ENCODE measurements at places on chromosomes 4 and X. TPM values are rescaled to one million over a fixed set of nuclear protein-coding genes. Genes with fewer than 3 reads are reported as not detected.

FAM9B gene
- total RNA-seq, result not detected

SULT1B1 gene
- not detected for total RNA-seq

F9 gene
- total RNA-seq, result not detected

C4orf33 gene
- 6.0 TPM for total RNA-seq

CNKSR2 gene
- total RNA-seq, result 19.8 TPM

ERCC6L gene
- 23.9 TPM for total RNA-seq

ASMT gene
- 1.4 TPM for total RNA-seq

ABCG2 gene
- 3.4 TPM for total RNA-seq

KCTD8 gene
- total RNA-seq, result 3.7 TPM

DGAT2L6 gene
- total RNA-seq, result not detected

CLDN22 gene
- total RNA-seq, result not detected

MAP9 gene
- total RNA-seq, result 18.9 TPM

GNRHR gene
- total RNA-seq, result not detected

ITIH6 gene
- total RNA-seq, result not detected

NUP62CL gene
- 2.6 TPM for total RNA-seq

DNA sequence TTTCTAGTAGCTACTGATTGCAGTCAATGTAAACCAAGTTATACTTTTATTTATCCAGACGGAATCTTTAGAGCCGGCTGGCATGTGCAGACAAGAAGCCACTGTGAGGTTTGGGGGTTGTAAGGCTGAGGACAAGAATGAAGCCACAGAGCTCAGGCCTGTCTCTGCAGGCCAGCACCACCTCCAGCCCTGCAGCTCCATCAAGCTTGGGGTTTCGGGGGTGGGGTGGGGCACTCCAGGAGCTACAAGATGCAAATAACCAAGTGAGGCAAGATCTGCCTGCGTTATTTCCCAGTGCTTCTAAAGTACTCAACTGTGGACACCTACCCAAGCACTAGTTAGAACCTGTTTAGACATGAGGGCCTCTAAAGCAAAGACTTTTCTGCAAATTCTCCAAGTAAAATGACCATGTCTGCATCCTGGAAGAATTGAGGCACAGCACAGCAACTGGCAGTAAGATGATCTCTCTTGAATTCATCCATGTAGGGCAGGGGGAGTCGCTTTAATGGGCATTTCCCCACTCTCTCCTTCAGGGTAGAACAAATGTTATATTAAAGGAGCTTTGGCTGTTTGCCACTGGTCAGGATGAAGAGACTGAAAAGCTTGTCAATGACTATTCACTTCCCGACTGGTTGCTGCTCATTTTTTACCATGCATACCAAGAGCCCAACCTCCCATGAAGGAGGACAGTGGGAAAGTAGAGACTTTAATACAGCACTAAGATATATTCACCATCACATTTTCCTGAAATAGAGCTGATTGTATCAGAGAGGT, 222.5 kb downstream of the MGST2 start:
- DNase-seq, result no peak

- DNase-seq, result no peak
Observed at GRCh38 chrX:34559325-34559724, 97.8 kb downstream of the TMEM47 start.

DNA sequence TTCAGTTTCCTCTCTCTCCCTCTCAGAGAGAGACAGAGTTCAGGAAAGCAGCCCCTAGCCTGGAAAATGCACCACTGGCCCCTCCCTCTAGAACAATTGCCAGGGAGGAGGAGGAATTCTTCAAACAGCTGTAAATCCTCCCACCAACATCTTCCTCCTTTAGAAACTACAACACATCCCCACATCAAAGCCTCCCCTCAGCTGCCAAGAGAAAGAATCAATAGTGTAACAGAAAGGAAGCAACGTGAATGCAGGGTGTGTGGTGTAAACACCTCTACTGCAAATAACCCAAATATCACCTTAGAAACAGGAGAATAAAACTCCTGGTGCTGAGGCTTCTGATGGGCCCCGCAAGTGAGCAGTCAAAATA, 249.9 kb upstream of the GATB start:
- no peak for DNase-seq

- DNase-seq, result no peak
Observed at GRCh38 chr4:20552004-20552403, 148.3 kb upstream of the PACRGL start.

- no peak for DNase-seq
Observed at GRCh38 chr4:38365748-38366310, 298.2 kb upstream of the KLF3 start.

- no peak for DNase-seq
Observed at GRCh38 chr4:159052315-159052714, 50.6 kb upstream of the RAPGEF2 start.

- DNase-seq, result no peak
Observed at GRCh38 chrX:68596871-68597270, 50.6 kb upstream of the STARD8 start.

DNA sequence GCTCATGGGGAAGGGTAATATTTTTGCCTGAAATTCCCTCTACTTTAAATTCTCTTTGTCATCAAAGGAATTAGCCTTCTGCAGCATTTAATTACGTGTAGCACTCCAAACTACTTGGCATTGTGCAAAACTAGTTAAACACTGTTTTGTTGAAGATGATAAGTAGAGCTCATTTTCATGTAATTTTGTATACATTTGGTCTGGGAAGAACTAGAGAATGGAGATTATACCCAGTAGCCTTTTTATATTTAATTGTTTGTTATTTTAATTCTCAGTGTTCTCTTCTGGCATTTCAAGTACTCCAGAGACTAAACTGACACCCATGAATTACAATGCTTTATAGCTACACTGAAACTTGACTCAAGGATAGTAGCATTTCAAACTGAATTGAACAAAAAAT, 211.5 kb upstream of the SMIM31 start:
- no peak for DNase-seq

GRCh38 chr4:159352609-159353008, 249.7 kb downstream of the RAPGEF2 start:
- no peak for DNase-seq

GRCh38 chr4:98516441-98517217, 141.8 kb downstream of the TSPAN5 start:
- no peak for DNase-seq

DNA sequence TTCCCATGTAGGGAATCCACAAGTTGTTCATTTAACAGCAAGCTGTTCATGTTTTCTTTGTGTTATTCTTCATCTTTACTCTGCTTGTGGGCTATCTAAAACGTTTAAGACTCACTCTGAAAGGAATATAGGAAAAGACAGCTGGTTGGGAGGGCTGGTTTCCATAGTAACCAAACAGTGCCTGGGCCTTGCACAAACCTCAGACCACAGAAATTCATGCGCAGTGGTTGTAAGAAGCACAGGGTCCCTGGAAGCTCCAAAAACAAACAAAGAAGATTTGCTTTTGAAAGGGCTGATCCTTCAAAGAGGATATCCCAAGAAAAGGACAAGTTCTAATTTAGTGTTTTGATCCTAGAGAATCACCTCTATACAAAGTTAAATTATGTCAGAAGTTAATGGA, 7.8 kb downstream of the SERTM2 start:
- DNase-seq, result no peak

- DNase-seq, result no peak
Observed at GRCh38 chr4:82848706-82849105, 42.2 kb downstream of the SEC31A start.

DNA sequence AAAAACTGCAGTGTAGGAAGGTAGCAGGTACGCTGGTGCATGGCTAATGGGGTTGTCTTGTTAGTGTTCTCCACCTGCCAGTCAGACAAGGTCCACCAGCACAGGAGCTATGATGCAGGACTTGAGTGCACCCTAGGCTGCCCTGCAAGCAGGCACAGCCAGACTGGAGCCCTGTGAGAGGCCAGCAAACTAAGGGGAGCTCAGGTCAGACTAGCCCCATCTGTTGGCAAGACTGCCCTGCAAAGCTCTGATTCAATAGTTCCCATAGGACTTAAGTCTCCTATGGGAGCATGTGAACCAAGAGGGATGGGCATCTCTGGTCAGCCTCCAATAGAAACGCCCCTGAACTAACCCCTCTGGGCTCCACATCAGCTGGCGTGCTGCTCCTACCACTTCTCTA, 1307.3 kb downstream of the C4orf33 start:
- DNase-seq, result peak; percentile 5

- DNase-seq, result no peak
Observed at GRCh38 chr4:34323549-34324320, 1920.6 kb downstream of the ARAP2 start.

DNA sequence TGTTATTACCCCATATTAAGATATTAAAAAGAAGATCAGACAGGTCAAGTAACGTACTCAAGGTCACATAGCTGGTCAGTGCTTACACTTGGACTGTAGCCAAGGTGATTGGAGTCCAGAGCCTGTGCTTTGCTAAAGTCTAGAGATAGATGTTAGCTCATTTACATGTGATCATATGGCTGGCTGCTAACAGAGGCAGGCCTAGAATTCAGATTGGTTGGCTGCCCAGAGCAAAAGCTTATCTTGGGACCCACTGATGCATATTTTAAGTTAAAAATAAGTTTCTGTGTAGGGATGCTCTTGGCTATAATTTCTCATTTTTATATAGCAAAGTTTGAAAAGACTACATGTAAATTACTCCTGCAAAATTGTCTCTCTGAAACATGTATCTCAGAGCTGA, 18.1 kb upstream of the EXOC1L start:
- no peak for DNase-seq

GRCh38 chr4:165325732-165326512, 1.5 kb upstream of the MSMO1 start:
- peak; percentile 49 for DNase-seq

DNA sequence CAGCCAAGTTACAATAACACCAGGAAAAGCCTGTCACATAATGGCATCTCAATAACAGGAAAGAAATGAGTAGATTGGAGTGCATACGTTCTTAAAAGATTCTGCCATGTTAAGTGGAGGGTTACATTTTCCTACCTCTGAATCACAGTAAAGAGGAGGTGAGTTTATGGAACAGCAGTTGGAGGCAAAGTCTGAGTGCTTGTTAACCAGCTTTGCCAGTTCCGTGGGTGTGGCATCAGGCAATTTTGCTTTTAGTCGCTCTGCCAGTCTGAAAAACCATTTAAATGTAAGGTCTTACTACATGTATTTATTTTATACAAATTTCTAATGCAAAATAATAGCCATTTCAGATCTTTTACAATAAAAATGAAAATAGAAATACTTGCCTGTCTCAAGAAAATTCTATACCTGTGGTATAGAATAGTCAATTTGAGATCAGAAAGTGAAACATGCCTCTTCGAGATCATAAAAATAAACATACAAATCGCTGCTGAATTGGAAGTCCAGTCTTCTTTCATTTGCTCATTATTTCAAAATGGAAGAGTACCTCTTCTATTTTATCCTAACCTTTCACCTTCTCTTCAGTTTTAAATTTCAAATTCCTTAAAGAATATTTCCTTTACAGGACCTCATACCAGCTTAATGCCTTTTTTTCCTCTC, 31.4 kb downstream of the GC start:
- DNase-seq, result no peak

GRCh38 chr4:14878681-14879080, 123.6 kb upstream of the CPEB2 start:
- DNase-seq, result no peak
